Natural killer cell (primary cell): ENCODE measurements at places on chromosomes 1 and 21.

DNA sequence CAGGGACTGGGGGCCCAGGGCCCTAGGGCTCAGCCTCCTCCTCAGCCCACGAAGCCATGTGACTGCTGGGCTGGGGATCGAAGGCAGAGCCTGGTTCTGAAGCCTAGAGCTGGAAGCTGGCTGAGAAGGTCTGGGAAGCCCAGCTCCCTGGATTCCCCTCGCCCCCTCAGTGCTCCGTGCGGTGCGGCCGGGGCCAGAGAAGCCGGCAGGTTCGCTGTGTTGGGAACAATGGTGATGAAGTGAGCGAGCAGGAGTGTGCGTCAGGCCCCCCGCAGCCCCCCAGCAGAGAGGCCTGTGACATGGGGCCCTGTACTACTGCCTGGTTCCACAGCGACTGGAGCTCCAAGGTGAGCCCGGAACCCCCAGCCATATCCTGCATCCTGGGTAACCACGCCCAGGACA lies 9.1 kb downstream of the ADAMTSL4 start:
- no peak for DNase-seq

DNA sequence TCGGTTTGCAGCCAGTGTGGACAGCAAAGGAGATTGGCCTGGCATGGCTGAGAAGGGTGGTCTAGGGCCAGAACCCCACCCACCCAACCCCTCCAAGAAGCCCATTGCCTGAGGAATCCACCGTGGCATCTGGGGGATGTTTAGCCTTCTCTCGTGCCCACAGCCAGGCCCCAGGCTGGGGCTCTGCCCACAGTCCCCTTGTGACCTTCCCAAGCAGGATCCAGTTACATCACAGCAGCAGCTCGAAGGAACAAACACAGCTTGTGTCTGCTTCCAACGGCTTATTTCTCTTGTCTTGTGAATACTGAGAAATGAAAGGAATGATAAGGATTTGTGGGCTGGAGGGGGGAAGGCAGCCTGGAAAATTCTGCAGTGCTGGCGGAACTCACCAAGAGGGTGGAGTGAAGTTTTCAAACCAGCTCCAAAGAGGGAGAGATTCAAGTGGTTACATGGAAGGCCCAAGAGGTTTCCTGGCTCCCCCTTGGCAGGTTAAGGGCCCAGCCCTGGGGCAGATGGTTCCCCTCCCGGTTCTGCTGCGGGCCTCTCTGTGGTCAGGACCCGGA lies 61.6 kb downstream of the DHRS3 start:
- no peak for DNase-seq

DNA sequence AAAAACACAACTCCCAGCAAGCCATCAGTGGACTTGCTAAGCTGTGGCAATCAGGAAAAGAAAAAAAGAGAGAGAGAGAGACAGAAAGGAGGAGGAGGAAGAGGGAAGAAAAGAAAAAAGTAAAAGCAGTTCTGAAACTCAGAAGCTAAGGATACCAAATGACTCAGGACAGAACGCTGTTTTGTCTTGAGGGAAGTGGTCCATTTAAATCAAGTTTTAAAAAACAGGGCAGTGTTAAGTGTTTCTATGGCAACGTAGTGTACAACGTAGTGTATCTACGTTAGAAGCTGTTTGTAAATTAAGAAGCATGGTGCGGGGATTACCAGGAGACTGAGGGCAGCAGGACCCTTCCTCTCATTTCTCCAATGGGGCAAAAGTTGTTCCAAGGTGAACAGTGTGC lies 5.8 kb downstream of the ADORA3 start:
- DNase-seq = no peak

DNA sequence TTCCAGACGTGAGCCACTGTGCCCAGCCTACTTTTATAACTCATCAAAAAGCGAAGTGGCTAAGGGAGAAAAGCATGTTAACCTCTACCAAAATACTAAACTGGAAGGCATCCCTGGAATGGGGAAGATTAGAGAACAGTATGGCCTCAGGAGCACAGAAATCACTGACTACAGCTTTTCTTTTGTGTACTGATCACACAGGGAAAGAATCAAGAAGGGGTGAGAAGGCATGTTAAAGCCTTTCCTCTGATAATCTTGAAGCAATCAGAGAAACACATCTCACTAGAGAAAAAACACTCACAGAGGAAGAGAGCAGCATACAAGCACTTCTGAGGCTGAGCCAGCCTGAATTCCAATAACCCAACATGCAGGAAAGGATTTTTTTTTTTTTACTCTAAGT lies 10.7 kb downstream of the PCAT6 start:
- no peak for DNase-seq

- DNase-seq = no peak
Observed at GRCh38 chr1:217946511-217946910, 315.4 kb downstream of the SPATA17 start.

- no peak for DNase-seq
Observed at GRCh38 chr1:11046625-11047365, at the start of gene MASP2. Gene MASP2 (minus strand): TSS chr1:11047239. CDS start chr1:11047207, 32 bp downstream.

- DNase-seq = peak; percentile 7
Observed at GRCh38 chr1:147177611-147178380, 5.5 kb upstream of the PRKAB2 start.

DNA sequence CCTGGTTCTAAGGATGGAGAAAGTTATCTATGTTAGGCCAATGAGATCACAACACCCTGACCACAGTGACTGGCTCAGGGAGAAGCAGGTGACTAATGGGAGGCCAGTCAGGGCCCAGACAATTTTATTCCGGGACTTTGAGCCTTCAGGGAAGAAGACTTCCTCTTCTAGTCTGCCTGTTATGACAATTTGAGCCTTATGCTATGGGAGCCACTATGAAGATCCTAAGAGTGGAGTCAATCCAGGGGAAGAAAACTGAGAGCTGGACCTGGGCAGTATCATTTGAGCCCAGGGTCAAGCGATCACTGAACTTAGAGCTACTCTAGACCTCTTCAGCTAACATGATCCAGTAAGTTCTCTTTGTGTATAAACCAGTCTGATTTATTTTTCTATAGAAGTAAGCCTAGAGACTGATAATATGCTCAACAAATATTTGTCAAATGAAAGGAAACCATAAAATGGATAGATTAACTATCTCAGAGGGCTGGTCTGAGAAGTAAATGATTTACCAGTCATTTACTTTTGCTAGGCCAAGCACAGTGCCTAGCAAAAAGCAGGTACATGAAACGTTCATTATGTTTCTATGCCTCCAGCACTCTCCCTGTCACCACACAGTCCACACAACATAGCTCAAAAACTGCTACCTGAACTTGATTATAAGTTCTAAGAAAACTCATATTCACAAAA lies 4.2 kb upstream of the C1orf141 start:
- no peak for DNase-seq

GRCh38 chr1:206469411-206469932 lies 804 bp upstream of the IKBKE start:
- no peak for DNase-seq

DNA sequence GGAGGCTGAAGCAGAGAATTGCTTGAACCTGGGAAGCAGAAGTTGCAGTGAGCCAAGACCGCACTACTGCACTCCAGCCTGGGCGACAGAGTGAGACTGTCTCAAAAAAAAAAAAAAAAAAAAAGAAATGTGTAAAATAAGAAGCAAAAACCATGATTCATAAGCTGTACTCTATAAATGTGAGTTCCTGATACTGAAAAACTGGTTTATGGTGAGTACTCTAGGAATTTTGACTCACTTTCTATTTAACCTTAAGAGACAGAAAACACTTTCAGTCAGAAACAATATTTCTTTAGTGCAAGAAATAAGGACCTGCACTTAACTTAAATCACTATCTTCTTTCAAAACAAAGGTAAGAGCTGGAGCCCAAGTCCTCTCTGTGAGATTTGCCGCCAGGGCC lies 19.9 kb upstream of the POU2F1 start:
- no peak for DNase-seq
